ENCODE measurements at places on chromosomes 2 and 18.
A peak's percentile ranks its signal among the peaks of the same experiment; 100 is the strongest.

DNA sequence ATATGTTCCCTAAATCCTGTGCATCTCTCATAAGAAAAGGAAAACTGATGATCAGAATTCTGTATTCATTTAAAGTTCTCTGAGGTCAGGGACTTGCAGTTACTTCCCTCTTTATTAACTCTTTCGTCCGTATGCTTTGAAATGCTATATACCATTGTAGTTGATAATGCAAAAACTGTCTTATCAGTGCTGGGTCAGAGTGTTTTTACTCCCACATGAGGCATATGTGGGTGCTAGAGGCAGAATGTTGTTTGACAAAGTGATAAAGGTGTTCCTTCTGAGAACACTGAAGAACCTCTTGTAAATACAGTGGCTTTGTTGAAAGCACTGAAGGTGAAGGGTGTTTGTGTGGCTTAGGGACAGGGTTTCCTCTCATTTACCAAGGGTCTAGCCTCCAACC lies 136.5 kb upstream of the NFATC1 start:
- no peak for DNase-seq

- DNase-seq: no peak
Measured at GRCh38 chr2:194819367-194819766, 837.7 kb upstream of the SLC39A10 start.

DNA sequence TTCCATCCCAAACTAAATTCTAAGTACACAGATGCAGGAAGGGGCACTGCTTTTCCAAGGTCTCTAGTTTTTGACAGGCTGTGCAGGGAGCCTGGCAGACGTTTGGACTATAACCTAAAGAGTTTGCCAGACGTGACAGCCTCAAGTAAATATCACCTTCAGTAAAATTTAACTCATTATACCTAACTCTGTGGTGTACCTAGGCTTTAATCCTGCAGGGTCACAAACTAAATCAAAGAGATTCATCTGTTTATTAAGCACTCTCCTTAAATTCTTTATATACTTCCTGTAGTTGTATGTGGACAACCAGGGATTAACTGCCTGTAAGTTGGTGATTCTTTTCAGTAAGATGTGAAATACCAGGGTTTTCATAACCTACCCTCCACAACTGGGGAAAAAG lies 92.9 kb downstream of the ACVR1 start:
- DNase-seq: no peak

GRCh38 chr2:160457588-160457987 lies 36.0 kb downstream of the RBMS1 start:
- no peak for DNase-seq

- DNase-seq: no peak
Measured at GRCh38 chr2:122031544-122032263, 276.3 kb downstream of the TSN start.

DNA sequence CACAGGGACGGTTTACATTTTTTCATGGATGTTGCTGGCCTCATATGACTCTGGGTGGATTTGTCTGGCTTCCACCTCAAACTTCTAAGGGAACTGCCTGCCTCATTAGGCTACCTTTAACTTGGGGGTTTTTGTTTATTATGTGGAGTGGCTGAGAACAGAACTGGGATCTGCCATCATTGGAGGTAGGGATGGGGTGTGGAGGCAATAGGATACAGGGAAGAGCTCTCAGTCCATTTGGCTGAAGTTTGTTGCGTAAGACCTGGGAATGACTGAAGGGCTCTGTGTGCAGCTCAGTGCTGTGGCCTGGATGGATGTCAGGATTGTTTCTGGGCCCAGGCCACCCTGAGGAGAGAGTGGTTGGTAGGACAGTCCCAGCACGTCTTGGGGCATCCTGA lies 31.2 kb downstream of the ASB1 start:
- no peak for DNase-seq

- peak; percentile 64 for DNase-seq
Measured at GRCh38 chr2:102615620-102616436, 3.5 kb upstream of the SLC9A2 start.

GRCh38 chr2:196407675-196408264 lies 231.7 kb upstream of the CCDC150 start:
- DNase-seq: no peak

- DNase-seq: no peak
Measured at GRCh38 chr2:69007169-69007568, 5.8 kb upstream of the ANTXR1 start.

- peak; percentile 85 for DNase-seq
Measured at GRCh38 chr2:190343536-190344275, at the start of gene INPP1. Gene INPP1, plus strand, starts transcription at chr2:190343589. Its CDS starts 16,514 bp downstream, at chr2:190360103.

GRCh38 chr18:64149916-64150438 lies 1.1 kb upstream of the LINC00305 start:
- no peak for DNase-seq

GRCh38 chr2:121918231-121918630 lies 162.8 kb downstream of the TSN start:
- no peak for DNase-seq

DNA sequence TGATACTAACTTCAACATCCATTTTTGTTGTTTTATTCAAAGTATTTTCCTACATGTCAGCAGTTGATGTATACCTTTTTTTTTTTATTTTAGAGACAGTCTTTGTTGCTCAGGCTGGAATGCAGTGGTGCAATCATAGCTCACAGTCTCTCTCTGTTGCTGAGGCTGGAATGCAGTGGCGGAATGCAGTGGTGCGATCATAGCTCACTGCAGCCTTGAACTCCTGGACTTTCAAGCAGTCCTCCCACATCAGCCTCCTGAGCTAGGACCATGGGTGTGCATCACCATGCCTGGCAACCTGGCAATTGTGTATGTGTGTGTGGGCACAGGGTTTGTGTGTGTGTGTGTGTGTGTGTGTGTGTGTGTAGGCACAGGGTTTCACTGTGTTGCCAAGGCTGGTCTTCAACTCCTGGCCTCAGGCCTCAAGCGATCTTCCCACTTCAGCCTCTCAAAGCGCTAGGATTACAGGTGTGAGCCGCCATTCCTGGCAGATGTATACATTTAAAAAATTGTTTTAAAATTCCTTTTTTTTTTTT lies 24.8 kb downstream of the SANBR start:
- DNase-seq: no peak

GRCh38 chr18:13375302-13376255 lies 157.0 kb downstream of the LDLRAD4 start:
- no peak for DNase-seq

DNA sequence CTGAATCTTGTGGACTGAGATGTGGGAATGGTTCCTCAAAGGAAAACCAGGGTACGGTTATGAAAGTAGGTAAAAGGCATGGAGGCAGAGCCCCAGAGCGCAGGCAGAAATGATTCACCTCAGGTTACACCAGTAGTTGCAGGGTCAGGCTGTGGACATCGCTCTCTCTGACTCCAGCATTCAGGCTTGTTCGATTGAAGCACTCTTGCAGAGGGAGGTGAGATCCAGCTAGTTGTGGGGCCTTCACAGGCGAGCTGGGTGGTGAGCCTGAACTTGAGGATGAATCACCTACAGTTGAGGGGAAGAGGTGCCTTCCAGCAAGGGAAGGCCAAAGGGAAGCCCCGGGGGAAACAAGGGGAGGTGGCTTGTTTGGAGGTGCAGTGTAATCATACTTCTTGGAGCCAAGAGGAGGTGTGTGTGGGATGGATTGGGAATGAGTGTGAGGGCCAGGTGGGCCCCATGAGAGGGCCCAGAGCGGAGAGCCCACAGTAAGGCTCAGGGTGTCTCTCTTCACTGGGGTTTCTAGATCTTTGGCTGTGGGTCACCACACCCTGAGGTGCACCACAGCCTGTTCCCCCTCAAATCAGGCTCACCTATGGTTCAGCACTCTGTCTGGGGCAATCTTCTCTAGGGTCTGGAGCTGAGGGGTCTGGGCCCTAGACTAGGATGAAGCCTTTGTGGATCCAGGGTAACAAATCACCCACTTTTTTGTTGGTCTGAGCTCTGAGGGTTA lies 48.5 kb upstream of the MCFD2 start:
- DNase-seq: no peak

DNA sequence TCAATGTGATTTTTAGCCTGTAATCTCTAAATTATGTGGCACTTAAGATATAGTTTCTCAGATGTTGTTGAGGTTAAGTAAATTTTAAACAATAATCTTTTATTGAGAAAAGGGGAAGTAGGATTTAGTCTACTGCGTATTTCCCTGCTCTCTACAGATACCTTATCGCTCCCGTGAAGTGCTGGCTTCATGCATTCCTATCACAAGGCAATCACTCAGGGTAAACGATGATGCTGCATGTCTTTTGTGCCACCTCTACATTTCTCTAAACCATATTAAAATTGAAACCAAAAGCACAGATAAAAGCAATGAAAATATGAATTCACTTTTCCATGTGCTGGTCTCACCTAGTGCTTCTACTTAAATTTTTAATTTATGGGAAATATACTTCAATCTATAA lies 14.4 kb upstream of the RPE start:
- no peak for DNase-seq

DNA sequence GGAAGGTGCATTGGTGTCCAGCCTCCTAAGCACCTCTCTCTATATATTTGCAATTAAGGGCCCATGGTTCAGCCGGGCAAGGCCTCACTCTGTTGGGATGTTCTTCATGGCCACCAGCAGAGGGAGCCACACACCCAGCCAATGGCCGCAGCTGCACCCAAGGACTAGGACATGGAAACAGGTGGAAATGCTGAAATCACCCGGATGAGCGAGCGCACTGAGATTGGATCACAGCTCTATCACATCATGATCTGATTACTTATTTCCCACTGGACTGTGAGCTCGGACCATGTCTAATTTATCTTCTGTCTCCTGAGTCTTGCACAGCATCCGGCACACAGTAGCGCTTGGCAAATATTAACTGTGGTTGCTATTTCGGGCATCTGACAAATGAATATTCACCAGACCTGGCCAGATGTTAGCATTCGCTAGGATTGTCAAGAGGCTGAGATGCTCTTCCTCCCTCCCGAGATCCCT lies 31.2 kb downstream of the KIF3C start:
- DNase-seq: peak; percentile 88

DNA sequence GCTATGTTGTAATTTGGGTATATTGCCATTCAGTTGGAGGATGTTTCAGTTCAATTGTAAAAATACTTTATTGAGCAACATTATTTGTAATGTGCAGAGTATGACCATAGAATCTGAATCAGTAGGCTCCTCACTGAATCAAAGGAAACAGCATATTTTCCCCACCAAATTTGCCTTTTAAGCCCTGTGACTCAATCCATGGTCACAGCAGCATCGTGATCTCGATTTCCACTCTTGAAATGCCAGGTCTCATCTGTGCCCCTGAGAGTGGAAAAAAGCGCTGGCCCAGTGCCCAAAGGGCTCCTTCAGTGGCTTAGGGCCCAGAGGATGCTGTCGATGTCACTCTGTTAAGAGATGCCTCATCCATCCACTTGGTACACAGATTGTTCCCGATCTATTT lies 57.5 kb downstream of the FHOD3 start:
- no peak for DNase-seq

DNA sequence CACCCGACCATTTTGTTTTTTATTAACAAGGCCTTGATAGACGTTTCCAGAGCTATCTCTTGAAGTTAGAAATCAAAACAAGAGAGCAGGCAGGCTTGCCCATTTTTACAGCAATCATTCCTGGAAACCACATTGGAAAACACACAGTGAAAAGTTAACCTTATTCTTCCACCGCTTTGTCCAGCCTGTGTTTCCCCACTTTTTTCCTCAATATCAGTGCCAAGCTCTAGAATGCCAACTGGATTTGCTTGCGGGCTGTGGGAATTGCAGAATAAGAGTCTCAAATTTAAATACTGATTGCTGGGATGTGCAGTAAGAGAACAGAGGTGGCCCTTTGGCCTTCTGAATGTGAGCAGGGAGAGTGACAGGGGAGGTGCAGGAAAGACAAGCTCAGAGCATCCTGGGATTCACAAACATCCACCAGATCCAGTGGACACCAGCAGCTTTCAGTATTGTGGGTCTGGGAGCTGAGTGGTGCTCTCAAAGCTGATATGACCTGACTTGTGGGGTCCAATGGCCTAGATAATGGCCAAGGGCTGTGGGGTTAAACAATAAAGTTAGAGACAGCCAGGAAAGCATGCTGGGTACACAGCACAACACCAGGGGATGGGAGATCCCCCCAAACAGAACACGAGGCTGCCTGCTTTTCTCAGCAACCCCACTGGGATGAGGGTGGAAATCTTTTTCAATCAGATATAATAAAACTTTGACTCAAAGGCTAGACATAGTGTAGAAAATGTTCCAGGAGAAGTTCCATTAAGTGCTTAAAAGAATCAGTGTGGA lies 15.5 kb downstream of the CYP1B1 start:
- no peak for DNase-seq

DNA sequence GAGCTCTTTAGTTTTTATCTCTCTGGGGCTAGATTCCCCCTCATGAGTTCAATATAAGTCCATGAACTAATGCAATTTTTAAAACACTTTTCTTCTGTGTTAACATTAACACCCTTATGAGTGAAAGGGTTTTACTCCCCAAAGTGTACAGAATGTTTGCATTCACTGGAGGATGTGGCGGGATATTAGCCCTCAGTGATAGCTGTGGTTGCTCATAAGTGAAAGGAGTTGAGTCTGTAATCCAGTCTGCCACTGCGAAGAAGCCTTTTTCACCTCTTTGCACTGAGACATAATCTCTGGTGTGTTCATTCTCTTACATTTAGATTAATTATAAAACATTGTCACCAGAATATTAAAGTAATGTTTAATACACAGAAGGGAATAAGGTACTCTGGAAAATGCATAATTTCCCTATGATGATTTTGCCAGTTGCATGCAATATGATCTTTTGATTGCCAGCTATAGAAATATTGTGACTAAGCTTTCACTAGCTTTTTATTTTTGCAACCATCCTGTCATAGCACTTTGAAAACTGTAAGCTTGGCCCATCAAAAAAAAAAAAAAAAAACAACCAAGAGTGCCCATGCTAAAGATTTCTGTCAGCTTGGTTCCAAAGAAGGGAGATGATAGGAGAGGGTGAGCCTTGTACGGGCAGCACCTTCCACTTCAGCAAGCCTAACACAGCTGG lies 113.2 kb downstream of the BCL11A start:
- no peak for DNase-seq

DNA sequence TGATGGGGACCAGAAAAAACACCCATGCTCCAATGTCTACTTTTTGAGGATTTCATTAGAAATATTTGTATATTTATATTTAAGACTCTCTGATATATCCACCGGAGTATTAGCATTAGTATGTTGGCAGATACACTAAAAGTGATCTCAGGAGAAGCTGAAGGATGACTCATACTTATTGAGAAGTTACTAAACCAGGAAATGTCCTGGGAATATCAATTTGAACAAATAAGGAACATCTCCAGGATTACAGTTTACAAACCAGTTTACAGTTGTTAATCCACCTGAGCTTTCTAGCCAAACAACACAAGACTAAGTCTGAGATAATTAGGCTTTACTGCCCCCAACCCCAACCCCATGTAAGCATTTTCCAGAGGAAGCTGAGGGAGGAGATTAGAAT lies 16.1 kb upstream of the DPP4 start:
- no peak for DNase-seq

DNA sequence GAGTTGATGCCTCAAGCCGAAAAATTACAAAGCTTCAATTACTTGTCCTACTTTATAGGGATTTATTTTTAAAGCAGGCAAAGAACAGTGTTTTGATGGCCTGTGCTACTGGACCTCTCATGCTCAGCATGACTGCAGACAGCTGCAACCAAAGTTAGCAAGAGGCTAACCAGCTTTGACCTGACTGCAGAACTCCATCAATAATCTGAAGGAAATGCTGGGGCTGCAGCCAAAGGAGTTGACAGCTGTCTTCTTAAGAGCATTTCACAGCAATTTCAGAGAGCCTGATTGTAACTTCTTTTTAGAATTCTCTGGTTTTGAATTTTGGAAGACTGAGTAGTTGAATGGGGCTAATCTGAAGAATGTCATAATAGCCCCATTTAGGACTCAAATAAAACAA lies 46.5 kb upstream of the SESTD1 start:
- DNase-seq: no peak

GRCh38 chr2:16908656-16909055 lies 243.0 kb upstream of the CYRIA start:
- DNase-seq: no peak
